ENCODE measurements at places on chromosomes 13 and 19.
A peak's percentile ranks its signal among the peaks of the same experiment; 100 is the strongest.

- peak; percentile 34 for DNase-seq
Observed at GRCh38 chr19:30666301-30666803, 294.2 kb downstream of the ZNF536 start.

DNA sequence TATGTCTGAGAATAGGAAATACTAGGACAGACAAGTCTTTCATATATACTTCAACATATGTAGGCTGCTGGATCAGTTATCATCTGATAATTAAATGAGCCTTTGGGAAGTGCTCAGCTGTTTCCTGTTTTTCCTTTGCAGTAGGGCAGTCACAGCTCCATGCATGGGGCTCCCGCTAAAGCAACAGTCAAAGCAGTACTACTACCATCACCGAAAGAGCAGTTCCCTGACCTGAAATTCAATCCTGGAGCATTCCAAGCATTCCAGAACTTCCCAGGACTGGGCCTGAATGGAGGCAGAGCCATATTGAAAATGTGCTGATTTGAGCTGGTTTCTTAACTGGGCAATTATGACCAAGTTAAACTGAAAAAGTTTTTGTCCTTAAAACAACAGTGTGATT is 20.5 kb downstream of the MICU2 start:
- DNase-seq = no peak

GRCh38 chr19:39080431-39080830 is 3.7 kb upstream of the ACP7 start:
- no peak for DNase-seq

- no peak for DNase-seq
Observed at GRCh38 chr13:103157434-103158145, 91.4 kb upstream of the SLC10A2 start.

- DNase-seq = peak; percentile 88
Observed at GRCh38 chr13:101455863-101456262, 3.4 kb downstream of the ITGBL1 start.

DNA sequence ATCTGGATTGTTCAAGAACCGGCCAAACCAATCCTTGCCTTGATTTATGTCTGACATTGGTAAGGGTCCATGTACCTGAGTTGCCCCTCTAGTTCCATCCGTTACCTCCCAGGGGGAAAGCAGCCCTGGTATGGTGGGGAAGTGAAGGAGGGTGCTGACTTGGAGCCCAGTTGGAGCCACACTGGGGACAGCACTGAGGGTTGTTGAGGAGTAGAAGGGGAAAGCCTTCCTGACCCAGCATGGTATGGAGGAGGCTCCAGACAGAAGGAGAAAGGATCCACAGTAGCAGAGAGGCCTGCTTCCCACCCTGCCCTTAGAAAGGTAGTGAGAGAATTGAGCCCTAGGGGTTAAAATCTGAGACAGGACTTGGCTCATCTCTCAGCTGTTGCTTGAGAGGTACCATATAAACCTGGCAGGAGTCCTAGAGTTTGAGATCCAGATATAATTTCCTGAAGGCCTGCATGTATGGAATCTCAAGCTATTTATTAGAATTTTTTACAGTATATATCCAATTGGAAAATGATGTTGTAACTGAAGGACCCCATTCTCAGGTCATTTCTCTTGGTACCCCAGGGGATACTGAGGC is 16.7 kb upstream of the FCGBP start:
- no peak for DNase-seq

GRCh38 chr19:10517760-10518443 is 655 bp upstream of the S1PR5 start:
- DNase-seq = peak; percentile 80

GRCh38 chr19:41530761-41531301 is 45.1 kb upstream of the CEACAM21 start:
- peak; percentile 10 for DNase-seq

- DNase-seq = no peak
Observed at GRCh38 chr19:50380137-50380536, 3.9 kb downstream of the NR1H2 start.

GRCh38 chr19:45444318-45445041 is 20.8 kb upstream of the ERCC1 start:
- DNase-seq = peak; percentile 94

- DNase-seq = no peak
Observed at GRCh38 chr19:21568816-21569493, 63.6 kb downstream of the ZNF429 start.

DNA sequence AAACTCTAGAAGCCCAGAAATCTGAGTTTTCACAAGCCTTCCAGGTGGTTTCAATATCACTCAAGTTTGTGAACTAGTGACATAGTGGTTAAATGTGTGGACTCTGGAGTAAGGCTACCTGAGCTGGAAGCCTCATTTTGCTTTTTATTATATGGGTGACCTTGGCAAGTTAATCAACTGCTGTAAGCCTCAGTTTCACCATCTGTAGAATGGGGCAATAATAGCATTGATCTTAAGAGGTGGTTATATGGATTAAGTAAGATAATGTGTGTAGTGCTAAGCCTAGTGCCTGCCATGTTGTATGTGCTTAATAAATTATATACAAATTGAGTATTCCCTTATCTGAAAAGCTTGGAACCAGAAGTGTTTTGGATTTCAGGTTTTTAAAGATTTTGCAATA is 65.5 kb upstream of the SIAH3 start:
- DNase-seq = no peak

DNA sequence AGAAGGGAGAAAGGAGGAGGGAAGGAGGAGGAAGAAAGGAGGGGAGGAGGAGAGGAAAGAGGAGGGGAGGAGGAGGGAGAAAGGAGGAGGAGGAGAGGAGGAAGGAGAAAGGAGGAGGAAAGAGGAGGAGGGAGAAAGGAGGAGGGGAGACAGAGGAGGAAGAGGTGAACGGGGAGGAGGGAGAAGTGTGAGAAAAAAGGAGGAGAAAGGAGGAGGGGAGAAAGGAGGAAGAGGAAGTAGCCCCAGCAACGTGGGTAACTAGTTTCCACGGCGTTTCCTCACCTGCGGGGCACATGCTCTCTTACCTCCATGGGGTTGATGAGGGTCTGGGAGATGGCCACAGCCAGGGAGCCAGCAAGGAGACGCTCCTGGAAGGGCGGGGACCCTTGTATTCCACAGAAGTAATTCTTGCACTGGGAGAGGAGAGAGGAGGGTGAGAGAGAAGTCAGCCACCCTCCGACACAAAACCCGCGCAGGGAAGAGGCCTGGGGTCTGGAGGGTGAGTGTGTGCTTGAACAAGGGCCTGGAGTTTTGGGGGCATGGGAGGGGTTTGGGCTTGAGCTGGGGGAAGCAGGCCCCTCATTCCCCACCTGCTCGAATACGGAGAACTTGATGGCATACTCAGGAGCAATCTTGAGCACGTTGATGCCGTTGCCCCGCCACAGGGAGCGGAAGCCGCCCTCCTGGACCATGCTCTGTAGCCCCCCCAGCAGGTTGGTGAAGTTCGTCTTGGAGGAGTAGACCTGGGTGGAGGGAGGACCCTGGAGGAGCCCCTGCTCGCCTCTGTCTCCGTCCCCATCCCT is 3.9 kb downstream of the SLC25A41 start:
- DNase-seq = no peak

DNA sequence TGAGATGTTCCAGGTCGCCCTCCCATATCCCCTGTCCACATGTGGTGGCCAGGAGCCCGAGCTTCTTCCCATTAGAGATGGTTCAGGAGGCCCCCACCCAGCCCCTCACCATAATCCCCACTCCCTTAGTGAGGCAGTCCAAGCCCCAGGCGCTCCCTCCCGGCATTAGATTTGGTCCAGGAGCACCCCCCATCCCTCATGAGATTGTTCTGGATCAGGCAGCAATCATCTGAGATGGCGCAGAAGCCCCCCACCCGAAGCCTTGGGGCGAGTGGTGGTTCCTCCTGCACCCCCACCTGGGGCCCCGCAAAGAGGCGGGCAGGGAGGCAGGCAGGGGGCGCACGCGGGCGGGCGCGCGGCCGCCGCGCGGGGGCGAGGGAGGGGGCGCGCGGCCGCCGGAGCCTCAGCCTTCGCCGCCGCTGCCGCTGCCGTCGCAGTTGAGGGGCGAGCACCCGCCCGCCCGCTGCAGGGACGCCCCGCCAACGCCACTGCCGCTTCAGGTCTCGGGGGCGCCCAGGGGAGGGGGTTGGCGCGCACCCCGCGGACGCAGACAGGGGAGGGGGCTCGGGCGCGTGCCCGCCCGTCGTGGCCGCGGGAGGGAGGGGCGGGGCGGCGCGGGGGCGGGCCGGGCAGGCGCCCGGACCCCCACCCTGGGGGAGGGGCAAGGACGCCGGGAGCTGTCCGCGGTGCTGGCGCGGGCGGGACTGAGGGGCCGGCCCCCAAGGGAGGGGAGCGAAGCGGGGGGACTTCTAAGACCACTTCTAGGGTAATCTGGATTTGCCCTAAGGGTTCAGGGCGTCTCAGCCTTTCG is 46.4 kb upstream of the SHKBP1 start:
- no peak for DNase-seq

GRCh38 chr19:35222373-35223015 is 6.0 kb downstream of the FAM187B start:
- DNase-seq = no peak

GRCh38 chr13:68574053-68574452 is 1343.9 kb upstream of the PCDH9 start:
- no peak for DNase-seq

DNA sequence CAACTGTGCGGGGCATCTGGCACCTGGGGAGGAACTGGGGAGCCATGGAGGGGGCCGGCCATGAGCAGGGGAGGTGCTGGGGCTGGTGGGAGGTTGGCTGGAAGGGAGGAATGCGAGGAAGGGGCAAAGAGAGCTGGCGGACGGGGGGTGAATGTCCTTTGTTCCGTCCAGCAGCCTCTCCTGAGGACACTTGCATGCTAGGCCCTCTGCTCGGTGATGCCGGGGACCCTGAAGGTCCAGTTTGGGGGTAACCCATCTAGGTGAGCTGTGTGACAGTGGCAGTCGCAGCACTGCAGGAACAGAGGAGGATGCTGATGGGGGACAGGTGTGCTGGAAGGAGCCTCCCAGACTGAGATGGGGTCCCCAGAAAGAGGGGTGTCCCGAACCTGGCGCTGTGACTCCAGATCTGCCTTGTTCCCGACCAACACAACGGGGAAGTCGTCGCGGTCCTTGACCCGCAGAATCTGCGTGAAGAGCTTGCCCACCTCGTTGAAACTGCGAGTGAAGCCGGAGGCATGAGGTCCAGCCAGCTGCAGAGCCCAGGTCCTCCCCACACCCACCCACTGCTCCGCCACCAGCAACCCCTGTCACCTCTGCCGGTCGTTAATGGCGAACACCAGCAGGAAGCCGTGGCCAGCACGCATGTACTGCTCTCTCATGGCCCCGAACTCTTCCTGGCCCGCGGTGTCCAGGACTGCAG is 3.6 kb downstream of the RRAS start:
- peak; percentile 7 for DNase-seq

DNA sequence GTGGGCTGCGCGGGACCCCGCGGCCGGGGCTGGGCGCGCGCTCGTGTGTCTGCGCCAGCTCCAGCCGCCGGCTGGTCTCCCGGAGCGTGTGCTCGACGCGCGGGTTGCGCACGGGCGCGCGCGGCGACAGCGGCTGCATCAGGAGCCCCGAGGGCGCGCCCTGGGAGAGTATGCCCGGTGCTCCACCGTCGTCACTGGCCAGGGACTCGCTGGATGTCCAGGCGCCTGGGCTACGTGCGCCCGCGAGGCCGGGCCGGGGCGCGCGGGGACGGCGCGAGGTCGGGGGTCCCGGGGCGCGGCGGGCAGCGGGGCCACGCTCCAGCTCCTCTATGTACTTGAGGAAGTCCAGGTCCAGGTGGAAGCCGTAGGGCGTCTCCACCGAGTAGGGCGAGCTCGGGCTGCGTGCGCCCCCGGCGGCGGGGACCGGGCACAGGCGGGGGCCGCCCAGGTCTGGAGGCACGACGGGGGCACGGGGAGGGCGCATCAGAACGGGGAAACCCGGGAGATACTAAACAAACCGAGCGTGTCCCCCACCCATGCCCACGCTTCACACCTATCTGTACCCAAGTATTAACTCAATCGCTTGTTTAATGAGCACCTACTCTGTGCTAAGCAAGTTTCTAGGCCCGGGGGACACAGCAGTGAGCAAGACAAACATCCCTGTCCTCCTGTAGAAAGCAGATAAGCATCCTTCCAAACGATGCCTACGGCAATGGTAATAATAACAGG is 7.6 kb downstream of the KANK3 start:
- DNase-seq = no peak

DNA sequence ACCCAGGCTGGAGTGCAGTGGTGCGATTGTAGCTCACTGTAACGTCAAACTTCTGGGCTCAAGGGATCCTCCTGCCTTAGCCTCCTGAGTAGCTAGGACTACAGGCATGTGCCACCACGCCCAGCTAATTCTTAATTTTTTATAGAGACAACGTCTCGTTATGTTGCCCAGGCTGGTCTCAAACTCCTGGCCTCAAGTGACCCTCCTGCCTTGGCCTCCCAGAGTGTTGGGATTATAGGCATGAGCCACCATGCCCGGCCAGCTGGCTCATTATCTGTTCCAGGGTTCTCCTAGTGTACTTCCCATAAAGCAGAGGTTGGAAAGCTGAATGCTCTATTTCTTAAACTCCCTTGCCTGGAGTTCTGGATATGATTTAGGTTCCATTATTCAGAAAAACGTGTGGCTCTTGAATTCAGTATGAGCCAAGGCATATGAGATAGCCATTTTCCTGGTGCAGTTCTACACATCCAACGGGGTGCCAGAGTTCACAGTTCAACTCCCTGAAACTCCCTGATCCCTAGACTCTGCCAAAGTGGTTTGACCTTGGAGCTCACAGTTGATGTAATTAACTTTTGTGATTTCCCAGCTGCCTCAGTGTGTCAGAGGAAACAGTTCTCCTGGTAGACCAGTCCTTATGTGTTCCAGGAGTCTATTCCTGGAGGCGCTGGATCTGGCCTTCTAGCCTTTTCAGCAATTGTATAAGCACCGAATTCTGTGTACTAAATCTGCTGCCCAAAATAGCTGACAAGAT is 21.6 kb downstream of the GPR183 start:
- DNase-seq = no peak

GRCh38 chr19:49637821-49638738 is 1.9 kb downstream of the RRAS start:
- DNase-seq = peak; percentile 83

DNA sequence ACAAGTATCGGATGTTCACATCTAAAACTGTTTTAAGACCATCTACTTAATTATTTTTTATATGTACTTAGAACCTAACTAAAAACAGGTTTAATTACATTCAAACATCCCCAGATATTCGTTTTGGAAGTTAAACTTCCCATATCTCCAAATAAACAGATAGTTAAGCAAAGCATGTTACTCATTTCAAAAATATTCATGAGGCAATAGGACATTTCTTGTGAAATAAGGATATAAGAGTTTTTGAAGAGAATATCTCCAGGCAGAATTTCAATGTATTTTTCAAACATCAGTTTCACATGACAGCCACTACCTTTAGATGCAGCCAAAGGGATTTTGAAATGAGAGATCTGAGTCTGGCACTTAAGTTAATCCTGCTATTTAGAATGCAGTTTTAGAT is 697.5 kb downstream of the SLITRK1 start:
- peak; percentile 49 for DNase-seq

- DNase-seq = no peak
Observed at GRCh38 chr13:22336460-22336859, 665.6 kb downstream of the FGF9 start.

- DNase-seq = no peak
Observed at GRCh38 chr13:27970382-27971235, 1.5 kb upstream of the CDX2 start.

GRCh38 chr13:43116242-43116641 is 92.9 kb downstream of the DNAJC15 start:
- DNase-seq = no peak
